GM12892 (cell line): ENCODE measurements at places on chromosomes 2 and 18.
A peak's percentile ranks its signal among the peaks of the same experiment; 100 is the strongest.

- DNase-seq = no peak
Measured at GRCh38 chr2:105763076-105763475, 18.4 kb downstream of the NCK2 start.

- DNase-seq = peak; percentile 89
Measured at GRCh38 chr2:10072656-10073480, 7.3 kb downstream of the CYS1 start.

GRCh38 chr2:27091746-27092695 is 5.4 kb downstream of the KHK start:
- no peak for DNase-seq

GRCh38 chr2:159004849-159005248 is 36.4 kb downstream of the TANC1 start:
- DNase-seq = no peak

GRCh38 chr18:46609048-46609447 is 48.0 kb downstream of the LOXHD1 start:
- DNase-seq = no peak

DNA sequence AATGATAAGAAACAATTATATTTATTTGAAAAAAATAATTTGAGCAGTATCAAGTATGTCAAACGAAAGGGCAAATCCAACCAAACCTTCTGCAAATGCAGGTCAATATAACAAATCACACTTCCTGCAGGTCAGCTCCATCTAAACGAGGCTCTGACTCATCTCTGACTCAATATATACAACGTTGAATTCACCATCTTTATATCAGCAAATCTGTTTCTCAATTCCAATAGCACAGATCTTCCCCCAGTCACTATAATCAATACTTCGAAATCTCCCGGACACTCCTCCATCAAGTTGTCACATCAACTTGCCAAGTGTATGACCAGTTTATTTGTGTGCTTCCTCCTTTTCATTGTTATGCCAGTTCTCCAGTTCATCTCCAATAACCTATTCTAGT is 388.9 kb downstream of the ZEB2 start:
- no peak for DNase-seq

DNA sequence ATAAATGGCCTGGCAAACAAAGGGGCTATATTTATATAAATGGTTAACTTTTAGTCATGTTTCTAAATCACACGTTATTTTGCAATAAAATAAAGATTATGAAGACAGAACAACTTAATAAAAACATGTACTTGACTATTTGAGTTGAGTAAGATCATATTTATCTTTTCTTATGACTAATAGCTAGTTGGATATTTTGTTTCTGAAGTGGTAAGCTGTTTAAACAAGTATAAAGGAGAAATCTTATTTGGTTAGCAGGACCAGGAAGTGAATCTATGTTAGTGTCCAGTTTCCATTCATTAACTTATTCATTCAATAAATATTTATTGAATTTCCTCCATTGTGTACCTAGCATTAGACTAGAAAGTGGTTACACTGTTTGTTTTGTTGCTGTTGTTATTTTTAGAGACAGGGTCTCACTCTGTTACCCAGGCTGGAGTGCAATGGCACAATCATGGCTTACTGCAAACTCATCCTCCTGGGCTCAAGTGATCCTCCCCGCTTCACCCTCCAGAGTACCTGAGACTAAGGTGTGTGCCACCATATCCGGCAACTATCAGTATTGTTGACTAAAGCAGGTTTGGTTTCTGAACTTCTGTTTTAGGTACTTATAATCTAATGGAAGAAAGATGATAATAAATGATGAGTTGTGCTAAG is 312.6 kb downstream of the DPP10 start:
- DNase-seq = no peak

GRCh38 chr2:158178646-158179045 is 77.0 kb downstream of the UPP2 start:
- DNase-seq = no peak

GRCh38 chr2:216516730-216517350 is 18.2 kb downstream of the RPL37A start:
- DNase-seq = no peak

GRCh38 chr2:55160422-55160821 is 71.7 kb downstream of the CLHC1 start:
- no peak for DNase-seq

DNA sequence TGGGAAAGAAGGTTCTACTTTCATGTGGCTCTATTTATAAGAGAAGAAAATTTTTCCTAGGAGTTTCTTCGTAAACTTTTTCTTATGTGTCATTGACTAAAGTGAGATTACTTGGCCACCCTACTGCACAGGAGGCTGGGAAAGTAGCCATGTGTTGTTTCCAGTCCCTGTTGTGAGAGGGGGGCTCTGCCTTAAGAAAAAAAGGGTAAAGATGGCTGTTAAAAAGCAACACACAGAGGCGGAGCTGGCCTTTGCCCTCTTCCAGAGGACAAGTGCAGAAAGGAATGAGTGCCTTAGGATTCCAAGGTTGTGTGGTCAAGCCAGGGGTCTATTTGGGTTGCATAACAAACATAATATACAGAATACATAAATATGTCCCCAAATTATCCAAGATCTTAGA is 230.0 kb upstream of the CXCR4 start:
- no peak for DNase-seq

- DNase-seq = no peak
Measured at GRCh38 chr2:68762665-68763064, 28.1 kb downstream of the ARHGAP25 start.

GRCh38 chr2:205766779-205767359 is 84.6 kb downstream of the NRP2 start:
- no peak for DNase-seq

GRCh38 chr2:1223791-1224190 is 189.5 kb upstream of the TPO start:
- DNase-seq = no peak

GRCh38 chr2:85188852-85189251 is 55.7 kb downstream of the TCF7L1 start:
- DNase-seq = no peak

GRCh38 chr2:166246901-166247300 is 119.1 kb upstream of the SCN1A start:
- no peak for DNase-seq

- DNase-seq = no peak
Measured at GRCh38 chr2:71688530-71688929, 235.2 kb downstream of the DYSF start.

GRCh38 chr2:161842736-161843433 is 218.7 kb downstream of the SLC4A10 start:
- DNase-seq = no peak

GRCh38 chr2:176088048-176088936 is 4.2 kb upstream of the HOXD13 start:
- DNase-seq = no peak

GRCh38 chr2:68853915-68854314 is 17.3 kb downstream of the BMP10 start:
- no peak for DNase-seq

GRCh38 chr18:68818584-68818983 is 20.7 kb downstream of the CCDC102B start:
- DNase-seq = no peak

- DNase-seq = no peak
Measured at GRCh38 chr2:61536180-61536571, 2.0 kb downstream of the XPO1 start.

DNA sequence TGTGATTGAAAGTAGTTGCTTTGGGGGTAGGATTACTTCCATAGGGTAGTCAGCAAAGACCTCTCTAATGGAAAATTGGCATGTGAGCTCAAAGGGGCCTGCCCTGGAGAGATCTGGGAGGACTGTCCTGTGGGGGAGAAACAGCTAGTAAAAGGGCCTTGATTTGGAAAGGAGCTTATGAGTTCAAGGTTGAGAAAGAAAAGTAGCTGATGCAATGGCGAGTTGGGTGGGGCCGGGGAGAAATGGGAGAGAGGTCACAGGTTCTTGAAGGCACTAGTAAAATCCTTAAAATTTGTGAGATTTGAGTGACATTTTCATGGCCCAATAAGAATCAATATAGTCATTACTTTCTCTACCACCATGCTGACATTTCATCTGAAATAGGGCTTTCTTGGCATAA is 82.0 kb upstream of the CCDC195 start:
- DNase-seq = no peak

DNA sequence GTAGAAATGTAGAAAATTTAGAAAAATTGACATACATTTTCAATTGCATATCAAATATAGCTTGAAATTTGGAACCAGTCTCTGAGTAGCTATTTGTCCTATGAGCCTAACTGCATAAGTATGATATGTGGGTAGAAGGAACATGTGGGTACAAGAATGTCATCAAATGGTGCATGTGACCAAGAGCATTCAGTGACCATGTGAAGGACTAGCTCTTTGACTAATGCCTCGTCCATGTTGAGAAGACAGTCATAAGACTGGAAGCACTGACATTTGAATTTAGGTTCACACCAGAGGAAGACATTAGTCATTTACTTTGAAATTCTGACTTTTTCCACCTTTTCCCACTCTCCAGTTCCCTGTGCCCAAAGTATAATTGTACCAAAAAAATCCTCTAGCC is 12.6 kb downstream of the MRPL44 start:
- no peak for DNase-seq

DNA sequence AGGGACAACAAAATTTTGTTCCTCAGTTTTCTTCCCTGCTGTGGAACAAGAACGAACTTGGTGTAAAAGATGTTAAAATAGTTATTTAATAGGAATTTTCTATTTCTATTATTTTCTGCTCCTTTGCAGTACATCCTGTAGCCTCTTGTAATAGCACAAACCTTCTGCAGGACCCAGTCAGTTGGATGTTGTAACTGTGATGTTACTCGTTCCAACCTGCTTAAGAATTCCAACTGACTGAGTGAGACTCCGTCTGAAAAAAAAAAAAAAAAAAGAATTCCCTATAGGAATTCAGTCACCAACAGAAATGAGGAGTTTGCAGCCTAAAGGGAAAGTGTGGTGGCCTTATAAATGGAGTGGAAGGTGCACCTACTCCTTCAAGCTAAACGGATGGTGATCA is 46.4 kb upstream of the CDH20 start:
- no peak for DNase-seq

GRCh38 chr2:120906914-120907313 is 171.2 kb downstream of the GLI2 start:
- no peak for DNase-seq

DNA sequence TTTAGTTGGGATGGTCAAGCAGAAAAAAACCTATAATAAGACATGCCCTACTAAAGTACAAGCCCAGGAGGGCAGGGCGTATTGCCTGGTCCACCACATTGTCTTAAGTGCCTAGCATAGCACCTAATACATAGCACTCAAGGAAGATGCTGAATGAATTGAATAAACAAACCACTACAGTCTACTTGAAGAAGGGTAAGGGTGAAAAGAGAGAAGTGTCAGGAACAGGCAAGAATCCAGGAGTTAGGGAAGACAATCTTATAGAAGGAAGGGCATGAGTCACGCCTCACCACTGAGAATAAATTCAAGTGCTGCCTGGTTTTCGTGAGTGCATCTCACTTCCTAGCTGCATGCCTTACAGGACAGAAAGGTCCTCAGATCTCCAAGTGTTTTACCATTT is 13.9 kb downstream of the SLC19A3 start:
- DNase-seq = no peak

- no peak for DNase-seq
Measured at GRCh38 chr2:169345486-169346437, 16.6 kb downstream of the LRP2 start.

DNA sequence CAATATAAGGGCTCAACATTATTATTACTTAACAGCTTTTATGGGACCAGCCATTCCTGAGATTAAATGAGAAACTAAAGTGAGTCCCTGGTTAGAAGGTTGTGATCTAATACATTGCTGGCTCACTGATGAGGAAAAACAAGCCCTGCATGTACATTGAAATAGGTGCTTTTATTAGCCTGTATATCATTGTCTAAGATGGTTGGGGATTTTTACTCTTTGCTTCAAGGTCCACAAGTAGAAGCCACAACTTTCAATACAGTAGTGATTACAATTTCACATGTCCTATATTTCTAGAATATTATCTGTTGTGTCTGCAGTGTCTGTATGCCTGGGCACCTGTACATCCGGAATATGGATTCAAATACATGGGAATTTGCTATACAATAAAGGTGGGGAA is 104.1 kb upstream of the FZD5 start:
- DNase-seq = no peak

- peak; percentile 36 for DNase-seq
Measured at GRCh38 chr18:45621061-45621511, 5.8 kb downstream of the SLC14A2 start.

- no peak for DNase-seq
Measured at GRCh38 chr2:197205585-197206215, 104.9 kb downstream of the ANKRD44 start.

DNA sequence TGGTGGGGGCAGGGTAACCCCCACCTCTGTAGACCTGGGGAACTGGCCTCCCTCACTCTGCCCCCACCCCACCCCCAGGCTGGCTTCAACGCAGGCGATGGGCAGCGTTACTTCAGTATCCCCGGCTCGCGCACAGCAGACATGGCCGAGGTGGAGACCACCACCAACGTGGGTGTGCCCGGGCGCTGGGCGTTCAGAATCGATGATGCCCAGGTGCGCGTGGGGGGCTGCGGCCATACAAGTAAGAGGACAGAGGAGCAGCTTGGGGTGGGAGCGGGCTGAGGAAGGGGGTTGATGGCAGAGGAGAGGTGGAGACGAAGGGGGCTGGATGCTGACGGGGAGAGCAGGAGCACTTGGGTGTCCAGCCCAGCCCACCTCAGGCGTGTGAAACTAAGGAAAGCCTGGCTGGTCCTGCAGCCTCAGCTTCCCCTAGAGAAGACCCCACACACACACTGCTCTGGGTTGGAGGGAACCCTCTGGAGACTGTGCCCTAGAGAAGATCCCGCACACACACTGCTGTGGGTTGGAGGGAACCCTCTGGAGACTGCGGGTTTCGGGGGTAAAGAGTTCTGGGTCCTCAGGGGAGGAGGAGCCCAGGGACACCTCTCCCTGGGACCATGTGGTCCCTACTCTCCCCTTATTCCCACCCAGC is 36.2 kb downstream of the SNED1 start:
- DNase-seq = no peak

DNA sequence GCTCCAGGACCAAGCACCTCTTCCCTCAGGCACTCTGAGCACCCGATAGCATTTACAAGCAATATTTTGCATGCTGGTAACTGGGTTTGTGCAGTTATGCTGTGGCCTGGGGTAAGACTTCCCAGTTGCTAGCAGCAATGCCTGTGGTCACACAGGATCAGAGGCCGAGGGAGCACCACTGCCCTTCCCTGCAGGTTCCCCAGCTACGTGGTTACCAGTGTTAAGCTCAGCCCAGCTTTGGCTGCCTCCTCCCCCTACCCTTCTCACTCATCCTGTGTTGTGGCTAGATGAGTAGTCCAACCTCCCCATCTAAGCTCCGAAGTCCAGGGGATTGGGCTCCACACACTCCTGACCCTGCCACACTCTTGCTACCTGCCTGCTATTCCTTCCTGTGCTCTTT is 141.1 kb downstream of the CELF4 start:
- DNase-seq = no peak

DNA sequence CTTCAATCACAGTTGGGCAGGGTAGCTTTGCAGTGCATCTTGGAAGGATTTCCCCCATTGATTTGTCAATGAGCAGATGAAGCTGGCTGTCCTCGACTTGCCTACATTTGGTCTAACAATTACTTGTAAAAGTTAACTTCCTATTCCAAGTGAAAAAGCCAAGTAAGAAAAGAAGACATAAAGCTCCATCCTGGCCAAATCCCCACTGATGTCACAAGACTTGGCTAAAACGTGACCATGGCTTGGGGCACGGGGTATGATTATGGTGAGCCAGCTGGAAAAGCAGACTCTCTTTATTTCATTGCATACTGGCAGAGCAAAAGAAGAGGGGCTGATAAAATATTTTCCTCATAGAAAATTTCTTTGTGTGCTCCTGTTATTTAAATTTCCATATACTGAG is 25.4 kb upstream of the PID1 start:
- DNase-seq = no peak

- no peak for DNase-seq
Measured at GRCh38 chr2:191693778-191694177, 15.8 kb downstream of the NABP1 start.

- no peak for DNase-seq
Measured at GRCh38 chr2:85503168-85503850, 35.7 kb upstream of the MAT2A start.
